ENCODE measurements at places on chromosomes 3 and 15.

DNA sequence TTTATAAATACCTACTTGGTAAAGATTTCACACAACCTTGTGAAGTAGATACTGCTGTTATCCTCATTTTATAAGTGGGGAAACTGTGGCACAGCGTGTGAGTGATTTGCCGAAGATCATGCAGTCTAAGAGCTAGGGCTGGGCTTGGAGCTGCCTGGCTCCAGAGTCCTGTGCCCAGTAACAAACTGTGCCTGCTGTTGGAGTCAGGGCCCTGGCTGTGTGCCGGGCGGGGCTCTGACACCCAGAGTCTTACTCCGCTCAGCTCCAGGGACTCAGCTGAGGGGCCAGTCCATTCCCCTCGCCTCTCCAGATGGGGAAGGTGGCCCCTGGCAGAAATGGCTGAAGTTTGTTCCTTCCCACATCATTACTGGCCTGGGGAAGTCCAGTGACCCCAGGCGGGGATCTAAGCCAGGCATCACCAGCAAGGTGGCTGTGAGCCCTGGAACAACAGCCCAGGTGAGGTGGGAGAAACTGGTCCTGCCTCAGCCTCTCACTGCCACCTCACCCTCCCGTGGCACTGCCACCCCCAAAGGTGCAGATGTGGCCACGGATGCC is 17.3 kb upstream of the PLXNA1 start:
- DNase-seq: no peak

- DNase-seq: no peak
Observed at GRCh38 chr15:100925480-100925879, 6.3 kb downstream of the LRRK1 start.

- no peak for DNase-seq
Observed at GRCh38 chr15:89802231-89802928, 12.3 kb downstream of the ANPEP start.

- DNase-seq: no peak
Observed at GRCh38 chr15:70917955-70918354, 25.3 kb downstream of the LRRC49 start.

DNA sequence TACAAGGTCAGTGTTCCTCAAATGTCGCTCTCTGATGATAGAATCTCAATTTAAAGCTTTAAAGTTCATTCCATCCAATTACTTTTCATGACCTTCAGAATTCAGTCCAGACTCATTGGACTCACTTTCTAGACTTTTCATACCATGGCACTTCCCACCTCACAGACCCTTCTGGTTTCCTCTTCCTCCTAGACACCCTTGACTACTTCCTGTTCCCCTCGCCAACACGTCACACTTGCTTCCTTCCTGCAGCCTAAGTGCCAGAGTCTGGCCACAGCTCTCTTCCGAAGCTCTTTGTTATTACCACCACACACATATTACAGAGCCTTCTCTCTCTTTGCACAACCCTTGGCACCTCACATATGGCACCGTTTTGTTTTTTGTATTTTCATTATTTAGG is 59.1 kb upstream of the UMPS start:
- no peak for DNase-seq

DNA sequence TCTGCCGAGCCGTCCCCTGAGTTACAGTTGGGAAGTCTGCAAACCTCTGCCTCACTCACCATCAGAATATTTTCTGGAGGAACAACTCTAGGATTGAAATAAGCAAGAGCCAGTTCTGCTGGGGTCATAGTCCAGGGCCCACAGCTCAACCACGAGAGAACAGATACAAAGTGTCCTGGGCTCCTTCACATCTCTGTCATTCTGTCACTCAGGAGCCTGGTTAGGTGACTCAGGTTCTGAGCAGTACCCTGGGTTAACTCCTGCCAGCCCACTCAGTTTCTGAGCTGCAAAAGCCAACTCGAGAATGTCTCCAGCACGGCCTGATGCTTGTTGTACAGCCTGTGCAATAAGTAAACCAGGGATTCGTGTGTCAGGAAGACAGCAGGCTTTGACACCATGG is 155.7 kb downstream of the SLCO3A1 start:
- DNase-seq: no peak

DNA sequence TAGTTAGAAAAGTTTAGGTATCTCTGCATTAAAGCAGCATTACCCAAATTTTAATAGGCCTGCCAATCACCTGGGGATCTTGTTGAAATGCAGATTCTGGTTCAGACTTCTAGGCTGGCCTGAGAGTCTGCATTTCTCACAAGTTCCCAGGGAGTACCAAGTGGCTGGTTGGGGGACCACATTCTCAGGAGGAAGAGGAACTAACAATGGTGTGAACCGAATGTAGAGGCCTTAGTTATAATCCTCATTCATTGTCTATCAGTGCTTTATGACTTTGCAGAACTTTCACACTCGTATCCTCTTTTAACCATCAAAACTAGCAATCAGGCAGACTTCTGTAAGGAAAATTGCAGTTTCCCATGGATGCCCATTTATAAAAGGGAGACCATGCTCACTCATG is 38.2 kb upstream of the UBE2E1 start:
- no peak for DNase-seq

GRCh38 chr15:67002368-67002767 is 63.0 kb upstream of the SMAD3 start:
- DNase-seq: no peak

GRCh38 chr15:63367900-63368299 is 13.7 kb downstream of the CA12 start:
- no peak for DNase-seq

DNA sequence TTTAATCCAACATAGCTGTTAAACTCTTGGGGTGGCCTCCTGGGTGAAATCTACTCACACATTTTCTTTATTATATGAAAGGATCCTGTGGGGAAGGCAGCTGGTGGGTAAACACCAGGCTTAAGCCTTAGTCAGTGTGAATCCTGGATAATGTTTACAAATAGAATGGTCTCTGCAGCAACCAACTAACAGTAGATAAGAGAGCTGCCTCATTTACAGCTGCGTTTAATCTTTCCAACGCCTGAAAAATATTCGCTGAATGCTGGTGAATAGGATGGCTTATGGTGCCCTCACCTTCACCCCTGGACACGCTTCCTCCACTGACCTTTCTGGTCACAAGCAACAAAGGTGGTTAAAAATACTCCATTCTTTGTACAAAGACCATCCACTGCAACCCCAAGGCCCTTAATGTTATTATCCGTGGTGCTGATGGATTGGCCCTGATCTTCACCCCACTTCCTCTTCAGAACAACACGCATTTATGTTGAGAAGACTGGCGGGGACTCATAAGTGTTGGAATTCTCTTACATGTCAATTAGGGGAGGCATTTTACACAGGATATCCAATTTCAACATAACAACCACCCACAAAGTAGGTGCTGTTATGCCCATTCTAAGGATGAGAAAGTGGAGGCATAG is 120.0 kb upstream of the FRMD4B start:
- DNase-seq: no peak

GRCh38 chr3:107432646-107433045 is 55.4 kb downstream of the CCDC54 start:
- DNase-seq: no peak

DNA sequence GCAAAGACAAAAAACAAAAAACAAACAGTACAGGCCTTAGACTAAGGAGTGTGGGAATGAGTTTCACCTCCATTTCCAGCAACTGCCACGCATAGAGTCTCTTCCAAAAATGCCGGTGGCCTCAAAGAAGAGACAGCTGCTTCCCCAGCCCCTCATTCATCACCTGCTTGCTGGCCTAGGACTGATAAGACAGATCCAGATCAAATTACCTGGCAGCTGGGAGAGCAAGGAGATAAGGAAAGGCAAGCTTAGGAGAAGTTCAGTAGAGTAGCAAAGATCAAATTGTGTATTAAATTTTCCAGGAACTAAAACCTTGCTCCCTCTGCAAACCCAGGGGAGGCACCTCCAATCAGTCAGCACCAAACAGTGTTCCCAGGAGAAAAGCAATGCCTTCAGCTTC is 325.8 kb upstream of the CTNNB1 start:
- no peak for DNase-seq

DNA sequence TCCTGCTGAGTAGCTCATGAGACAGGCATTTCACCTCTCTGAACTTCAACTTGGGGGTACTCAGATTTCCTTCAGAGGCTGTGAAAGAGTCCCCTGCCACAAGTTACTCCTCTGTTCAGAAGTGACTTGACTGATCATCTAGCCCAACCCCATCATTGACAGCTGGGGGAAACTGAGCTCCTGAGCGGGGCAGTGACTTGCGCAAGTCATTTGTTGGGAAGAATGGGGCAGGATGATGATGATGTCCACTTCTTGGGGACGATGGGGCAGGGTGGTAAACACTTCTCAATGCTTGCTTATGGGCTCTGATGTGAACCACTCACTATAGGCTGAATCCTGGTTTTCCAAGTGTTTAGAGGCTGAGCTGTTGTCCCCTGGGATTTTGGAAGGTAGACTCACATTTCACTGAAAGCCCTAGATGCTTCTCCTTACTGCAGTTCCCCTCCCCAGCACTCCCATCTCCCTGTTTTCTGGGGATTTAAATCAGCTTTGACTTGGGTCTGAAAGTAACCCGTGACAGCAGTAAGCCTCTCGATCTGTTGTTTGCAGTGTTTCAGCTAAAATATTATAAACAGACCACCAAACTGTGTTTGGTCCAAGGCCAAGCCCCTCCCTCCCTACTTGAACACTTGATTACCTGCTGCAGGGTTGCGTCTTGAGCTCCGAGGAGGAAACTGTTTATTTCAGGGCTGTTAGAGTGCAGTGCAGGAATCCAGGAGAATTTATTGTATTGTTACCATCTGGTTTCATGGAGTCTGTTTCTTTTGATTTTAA is 25.1 kb downstream of the SMAD3 start:
- DNase-seq: no peak

DNA sequence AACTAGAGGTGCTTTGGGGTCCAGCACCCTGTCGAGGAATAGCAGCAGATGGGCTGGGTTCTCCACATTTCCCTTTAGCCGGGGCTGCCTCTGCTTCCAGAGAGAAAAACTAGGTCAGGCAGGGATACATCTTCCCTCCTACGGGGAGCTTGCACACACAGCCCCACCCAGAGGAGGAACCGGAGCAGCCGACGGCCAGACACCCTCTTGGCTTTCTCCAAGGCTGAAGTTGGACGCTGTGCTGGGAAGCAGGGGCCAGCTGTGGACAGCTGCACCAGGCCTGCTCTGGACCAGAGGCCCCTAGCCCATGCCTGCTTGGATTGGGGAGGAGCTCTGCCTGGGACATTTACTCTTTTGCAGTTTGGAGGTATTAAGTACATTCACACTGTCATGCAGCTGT is 44.7 kb upstream of the NR2C2 start:
- no peak for DNase-seq

DNA sequence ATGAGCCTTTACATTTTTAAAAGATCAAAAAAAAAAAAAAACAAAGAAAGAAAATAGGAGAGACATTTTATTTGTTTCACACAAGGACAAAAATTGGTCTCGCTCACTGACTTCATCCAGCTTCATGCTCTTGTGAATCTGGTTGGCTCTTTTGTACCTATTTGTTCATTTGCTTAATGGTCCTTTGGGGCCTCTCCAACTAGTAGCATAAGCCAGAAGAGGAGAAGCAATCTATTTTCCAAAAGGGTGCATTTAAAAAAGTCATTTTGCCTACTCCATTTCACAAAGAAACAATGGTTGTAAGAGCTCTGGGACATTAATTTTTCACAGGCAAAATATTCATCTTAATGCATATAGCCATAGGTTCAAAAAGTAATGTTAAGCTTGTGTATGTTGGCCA is 168.3 kb upstream of the ADAMTS9 start:
- DNase-seq: no peak

DNA sequence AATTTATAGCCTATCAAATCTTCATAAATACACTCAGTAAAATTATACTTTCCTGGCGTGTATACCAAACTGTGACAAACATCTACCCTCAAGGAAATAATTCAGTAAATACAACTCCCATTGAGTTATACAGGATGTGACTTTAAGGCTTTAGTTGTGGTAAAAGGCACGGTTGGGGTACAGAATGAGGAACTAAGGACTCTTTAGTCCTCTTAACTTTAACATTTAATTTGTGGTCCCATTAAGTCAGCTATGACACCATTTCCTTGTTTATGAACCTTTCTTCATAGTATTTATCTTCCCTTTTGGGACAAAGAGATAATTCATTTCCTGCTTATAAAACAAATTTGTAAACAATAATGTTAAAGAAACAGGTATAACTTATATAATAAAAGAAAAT is 30.2 kb downstream of the IFT80 start:
- no peak for DNase-seq

- DNase-seq: no peak
Observed at GRCh38 chr3:12394569-12395271, 89.6 kb upstream of the TSEN2 start.

DNA sequence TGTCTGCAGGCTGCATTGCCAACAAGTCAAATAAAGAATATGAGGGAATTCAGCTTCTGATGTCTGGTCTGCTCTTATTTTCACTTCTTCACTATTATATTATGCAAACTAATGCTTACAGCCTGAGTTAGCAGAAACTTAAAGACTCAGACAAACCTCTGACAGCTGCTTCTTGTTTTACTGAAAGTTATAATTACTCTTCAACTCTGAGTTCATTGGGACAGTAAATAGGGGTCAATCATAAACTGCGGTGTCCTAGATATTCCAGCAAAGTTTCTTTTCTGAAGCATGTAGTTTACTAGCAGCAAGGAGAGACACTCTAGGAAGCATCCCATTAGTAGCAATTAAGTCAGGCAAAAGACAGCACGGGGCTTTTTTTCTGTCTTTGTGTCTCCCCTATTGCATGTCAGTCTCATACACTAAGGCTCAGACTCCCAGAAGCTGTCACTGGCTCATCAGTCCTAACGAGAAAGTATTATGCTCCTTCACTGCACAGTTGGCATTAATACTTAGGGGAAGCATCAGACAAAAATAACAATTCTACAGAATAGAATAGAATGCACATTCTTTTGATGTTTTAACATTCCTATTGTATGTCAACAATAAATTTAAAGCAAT is 1060.8 kb downstream of the ROBO1 start:
- DNase-seq: no peak

DNA sequence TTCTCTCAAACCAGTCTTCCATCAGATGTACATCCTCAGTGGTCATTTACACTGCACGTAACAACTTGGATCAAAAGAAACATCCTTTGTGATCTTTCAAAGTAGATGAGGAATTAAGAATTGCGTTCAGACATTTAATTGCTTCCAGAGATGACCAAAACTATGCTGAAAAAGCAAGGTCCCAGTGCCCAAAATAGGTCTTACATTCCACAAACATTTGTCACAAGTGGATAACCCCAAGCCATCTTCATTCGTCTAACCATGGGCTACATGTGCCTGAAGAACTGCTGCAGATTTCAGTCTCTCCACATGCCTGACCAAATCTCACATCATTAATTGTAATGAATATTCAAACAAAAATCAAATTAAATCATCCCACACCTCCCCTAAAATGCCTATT is 273.6 kb downstream of the SHOX2 start:
- DNase-seq: no peak

DNA sequence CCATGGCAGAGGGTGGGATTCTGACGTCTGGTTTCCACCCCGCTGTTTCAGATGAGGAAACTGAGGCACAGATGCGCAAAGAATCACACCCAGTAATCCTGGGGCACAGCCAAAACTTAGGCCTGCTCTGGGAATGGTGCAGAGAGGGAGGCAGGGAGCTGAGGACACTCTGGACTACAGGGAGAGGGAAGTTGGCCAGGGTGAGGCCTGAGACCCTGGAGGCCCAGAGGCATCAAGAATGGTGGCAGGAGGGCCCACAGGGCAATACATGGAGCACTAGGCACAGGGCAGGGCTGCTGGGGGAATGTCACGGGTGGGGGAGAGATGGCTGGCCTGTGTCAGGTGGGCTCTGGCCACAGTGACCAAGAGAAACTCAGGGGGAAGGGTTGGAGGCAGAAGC is 63.6 kb downstream of the TLE3 start:
- no peak for DNase-seq
